Fibroblast of mammary gland (primary cell): ENCODE measurements at places on chromosomes 1 and 21.

- DNase-seq, result peak; percentile 65
These were observed 14.6 kb upstream of the TMEM61 start for GRCh38 chr1:54965624-54966340.

GRCh38 chr1:41611932-41612450, 127.5 kb upstream of the EDN2 start:
- DNase-seq, result no peak

GRCh38 chr1:55445416-55445815, 230.3 kb upstream of the USP24 start:
- no peak for DNase-seq

GRCh38 chr21:42145569-42146272, 73.2 kb upstream of the ABCG1 start:
- peak; percentile 53 for DNase-seq

DNA sequence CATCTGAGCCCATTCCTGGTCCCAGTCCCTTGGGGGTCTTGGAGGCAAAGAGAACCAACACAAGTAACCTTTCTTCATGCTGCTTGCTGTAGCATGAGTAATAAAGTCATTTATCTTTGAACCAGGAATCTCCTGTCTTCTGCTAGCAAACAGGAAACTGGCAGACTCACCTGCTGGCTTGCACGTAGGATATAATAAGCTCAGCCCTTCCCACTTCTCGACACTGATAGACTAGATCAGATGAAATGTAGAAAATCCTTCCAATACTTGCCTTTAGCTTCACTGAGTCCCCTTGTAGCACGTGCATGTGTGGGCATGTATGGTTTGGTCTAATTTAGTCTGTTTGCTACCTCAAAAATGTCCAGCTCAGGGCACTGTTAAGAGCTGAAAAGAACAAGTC, 6.5 kb upstream of the TFF2 start:
- DNase-seq, result no peak

DNA sequence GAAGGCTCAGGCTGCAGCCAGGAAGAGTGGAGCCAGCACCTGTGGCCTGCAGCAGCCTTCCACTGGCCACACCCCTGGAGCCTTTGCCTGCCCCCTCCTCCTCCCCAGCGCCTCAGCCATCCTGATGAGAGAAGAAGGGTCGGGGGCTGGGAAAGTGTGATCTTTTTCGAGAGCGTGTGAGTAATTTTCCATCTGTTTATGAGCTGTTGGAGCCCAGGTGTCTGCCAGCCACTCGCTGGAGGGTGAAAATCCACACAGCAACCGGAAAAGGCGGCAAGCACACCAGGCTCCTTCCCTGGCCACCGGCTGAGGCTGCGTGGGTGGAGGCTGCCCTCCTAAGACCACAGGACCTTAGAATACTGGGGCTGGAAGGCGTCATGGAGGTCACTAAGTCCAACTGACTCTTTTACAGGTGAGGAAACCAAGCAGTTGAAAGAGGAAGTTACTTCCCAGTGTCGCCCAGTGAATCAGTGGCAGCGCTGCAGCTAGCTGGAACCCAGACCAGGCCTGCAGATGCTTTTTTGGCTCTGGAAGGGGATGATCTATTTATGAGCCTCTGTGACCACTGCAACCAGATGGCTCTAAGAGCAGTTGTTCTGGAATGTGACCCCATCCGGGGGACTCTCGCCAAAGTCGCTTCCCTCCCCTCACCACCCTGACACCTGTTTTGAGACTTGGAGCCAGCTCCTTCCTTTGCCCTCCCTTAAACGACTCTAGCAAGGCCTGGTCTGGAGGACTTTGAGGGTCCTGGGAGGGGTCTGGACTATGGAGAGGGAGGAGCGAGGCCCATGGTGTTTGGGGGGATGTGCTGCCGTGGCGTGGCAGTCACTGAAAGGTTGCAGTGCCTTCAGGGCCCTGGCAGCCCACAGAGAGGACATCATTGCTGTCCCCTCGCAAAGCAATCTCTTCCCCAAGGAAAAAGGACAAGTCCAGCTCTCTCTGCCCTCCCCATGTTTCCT, 54.5 kb downstream of the LGR6 start:
- no peak for DNase-seq

DNA sequence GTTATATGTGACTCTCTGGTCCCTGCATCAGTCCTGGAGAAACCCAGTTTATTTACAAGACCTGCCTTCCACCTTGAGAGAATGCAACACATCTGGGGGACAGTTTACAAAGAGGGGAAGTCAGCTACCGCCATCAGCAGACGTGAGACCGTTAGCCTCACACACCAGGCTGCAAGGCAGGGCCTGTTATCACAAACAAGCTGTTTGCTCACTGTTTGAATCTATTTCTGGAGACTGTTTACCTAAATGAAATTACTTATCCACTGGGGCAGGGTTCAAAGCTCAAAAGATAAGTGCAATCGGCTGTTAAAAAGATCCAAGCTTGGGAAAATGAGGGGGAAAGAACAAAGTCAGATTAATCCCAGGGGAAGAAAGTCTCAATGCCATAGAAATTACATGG, 134.4 kb downstream of the ZNF281 start:
- DNase-seq, result no peak

DNA sequence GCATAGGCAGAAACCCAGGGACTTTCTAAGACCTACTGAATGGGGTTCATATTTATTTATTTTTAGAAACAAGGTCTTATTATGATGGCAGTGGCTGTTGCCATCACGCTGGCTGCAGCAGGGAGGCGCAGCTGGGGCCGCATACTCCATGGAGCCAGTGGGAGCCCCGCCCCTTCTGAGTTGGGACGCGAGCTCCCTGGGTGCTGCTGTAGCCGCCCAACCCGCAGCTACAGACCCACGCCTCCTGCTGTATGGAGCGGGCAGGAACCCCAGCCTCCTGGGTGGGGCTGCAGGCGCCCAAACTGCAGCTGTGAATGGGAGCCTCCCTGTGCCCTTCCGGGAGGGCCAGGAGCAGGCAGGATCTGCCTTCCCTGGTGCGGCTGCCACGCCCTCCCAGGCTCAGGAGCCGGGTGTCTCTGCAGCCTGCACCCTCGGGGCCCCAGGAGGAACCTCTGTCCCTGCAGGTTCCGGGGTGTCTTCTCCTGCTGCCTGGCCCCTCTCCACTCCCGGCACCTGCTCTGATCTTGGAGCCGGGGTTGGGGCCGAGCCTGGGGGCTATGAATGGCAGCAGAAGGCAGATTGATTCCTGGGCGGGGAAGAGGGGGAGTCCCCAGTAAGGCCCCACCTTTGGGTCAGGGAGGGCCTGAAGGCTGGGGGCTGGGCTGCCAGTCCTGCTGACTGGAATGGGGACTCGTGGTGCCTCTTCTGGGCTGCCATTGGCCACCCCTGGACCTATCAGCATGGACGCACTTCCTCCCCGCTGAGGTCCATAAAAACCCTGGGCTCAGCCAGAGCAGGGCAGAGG, 66.5 kb upstream of the LRRN2 start:
- no peak for DNase-seq

DNA sequence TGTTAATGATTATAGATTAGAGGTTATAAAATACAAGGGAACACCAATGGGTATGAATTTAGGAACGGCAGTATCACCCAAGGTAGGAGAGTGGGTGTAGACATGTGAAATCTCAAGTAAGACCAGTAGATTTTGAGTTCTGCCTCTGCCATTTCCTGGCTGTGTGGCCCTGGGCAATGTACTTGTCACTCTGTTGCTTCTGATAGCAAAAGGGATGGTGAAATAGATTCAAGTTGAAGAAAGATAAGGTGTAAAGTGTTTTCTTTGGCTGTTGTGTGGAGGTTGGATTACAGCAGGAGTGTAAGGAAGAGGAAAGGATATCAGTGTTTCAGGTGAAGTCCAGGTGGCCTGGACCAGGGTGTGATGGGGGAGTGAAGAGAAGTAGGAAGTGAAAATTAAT, 64.3 kb downstream of the ADSS2 start:
- no peak for DNase-seq

GRCh38 chr21:45150638-45151131, 76.3 kb downstream of the ADARB1 start:
- no peak for DNase-seq

- DNase-seq, result no peak
These were observed 567.1 kb upstream of the ADGRL2 start for GRCh38 chr1:81233591-81233990.

DNA sequence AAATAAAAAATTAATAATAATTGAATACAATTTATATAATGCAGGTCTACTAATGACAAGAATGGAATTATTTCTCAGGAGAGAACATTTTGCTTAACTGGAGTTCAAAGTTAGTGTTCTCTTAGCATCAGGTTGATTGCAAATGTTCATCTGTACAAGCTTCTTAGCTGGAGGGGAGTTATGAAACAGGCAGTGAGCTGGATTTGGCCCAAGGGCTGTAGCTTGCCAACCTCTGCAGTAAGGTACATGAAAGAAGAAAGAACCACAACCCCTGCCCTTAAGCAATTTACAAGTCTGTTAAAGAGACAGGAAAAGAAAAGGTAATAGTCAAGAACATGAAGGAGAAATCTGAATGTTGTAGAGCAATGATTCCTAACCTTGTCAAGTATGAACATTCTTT, 17.0 kb downstream of the LPGAT1 start:
- peak; percentile 54 for DNase-seq

DNA sequence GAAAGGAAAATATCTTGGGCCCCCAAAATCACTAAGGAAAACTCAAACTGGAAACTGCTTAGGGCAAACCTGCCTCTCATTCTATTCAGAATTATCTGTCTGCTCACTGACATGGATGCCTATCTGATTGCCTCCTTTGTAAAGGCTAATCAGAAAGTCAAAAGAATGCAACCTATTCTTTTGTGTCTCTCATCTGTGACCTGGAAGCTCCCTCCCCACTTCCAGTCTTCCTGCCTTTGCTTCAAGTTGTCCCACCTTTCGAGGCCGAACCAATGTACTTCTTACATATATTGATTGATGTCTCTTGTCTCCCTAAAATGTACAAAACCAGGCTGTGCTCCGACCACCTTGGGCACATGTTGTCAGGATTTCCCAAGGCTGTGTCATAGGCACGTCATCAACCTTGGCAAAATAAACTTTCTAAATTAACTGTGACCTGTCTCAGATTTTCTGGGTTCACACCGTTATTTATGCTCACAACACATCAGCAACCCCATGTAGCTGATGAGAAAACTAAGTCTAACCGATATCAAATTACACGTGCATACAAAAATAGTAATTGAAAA, 302.3 kb upstream of the NRIP1 start:
- DNase-seq, result peak; percentile 64

DNA sequence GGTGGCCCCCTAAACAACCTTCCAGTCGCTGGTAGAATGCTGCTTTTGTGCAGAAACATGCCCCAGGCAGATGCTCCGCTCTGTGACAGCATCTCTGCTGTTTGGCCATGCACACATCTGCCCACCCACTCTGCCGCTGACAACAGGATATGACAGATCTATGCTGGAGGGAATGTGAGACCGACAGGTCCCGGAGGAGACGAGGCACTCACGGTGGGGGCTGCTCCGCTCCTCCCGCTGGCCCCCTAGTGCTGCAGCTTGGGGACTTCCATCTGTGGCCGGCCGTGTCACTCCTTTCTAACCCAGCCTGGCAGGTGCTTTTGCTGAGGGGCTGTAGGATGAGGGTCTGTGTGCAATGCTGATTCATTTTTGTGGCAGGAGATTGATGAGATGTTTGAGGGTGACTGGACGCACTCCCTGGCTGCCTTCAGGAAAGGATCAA, 49.1 kb upstream of the DMRTB1 start:
- DNase-seq, result peak; percentile 48

GRCh38 chr21:43305811-43306311, 121.1 kb downstream of the SIK1 start:
- DNase-seq, result no peak

DNA sequence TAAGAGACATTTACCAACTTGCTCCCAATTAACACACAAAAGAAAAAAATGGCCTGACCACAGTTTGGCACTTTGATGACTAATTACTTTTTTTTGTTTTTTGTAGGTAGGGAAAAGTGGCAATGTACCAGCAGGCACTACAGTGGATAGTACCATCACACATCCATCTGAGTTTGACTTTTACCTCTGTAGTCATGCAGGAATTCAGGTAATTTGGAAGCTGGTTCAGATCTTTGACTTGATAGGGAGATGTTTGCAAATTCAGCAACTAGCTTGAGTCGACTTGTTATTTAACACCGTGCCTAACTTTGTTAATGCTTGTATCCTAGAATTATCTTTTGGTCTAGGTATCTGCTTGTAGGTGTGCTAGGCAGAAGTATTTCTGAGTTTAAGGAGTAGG, 33.0 kb upstream of the AGO1 start:
- no peak for DNase-seq

- no peak for DNase-seq
These were observed at the start of gene HES2 for GRCh38 chr1:6419804-6420453. HES2 (minus strand) TSS chr1:6419919; CDS start chr1:6419820, 99 bp downstream.

- peak; percentile 46 for DNase-seq
These were observed 576.1 kb upstream of the ZRANB2 start for GRCh38 chr1:71656902-71657301.

DNA sequence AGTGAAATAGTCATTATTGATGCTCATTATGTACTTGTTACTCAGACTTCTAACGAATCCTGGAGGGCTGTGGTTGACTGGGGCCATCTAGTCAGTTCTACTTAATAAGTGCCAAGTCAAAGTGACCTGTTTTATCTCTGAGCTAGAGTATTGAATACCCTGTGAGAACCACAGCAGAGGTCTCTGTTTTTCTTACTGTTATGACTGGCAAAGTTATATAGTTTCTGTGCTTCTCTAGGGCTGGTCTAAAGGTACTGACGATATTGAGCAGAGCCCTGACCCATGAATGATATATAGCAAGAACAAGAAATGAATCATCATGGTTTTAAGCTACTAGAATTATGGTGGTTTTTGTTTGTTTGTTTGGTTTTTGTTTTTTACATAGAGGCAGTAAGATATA, 555.8 kb downstream of the PLA2G4A start:
- no peak for DNase-seq

GRCh38 chr1:238608144-238608543, 717.4 kb upstream of the ZP4 start:
- DNase-seq, result no peak

DNA sequence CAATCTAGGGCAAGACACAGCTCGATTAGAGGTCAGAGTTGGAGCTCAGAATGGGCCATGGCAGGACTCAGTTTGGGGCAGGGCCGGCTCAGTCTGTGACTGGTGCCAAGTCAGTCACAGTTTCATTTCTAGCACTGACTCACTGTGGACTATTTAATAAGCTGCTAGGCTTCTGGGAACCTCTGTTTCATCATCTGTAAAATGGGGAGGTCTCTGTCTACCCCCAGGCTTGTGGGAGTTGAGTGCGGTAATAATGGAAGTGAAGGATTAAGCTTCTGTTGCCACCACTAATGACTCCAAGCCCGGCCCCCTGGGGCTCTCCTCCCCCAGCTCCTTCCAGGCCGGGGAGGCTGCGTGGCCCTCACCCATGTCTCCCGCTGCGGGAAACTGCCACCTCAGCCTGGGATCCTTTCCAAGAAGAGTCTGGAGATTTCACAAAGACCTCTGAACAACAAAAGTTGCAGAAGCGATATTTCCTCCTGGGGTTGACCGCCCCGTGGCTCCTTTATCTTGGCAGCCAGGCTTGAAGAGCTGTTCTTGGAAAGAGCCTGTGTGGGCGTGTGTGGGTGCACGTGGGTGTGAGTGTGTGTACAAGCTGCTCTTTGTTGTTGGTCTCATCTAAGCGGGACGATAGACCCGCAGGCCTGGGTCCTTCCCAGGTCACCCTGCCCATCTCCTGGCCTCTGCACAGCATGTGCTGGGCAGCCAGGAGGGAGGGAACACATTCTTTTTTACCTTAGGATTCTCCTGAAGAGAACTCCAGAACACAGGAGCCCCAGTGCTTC, 29.1 kb downstream of the KNCN start:
- peak; percentile 83 for DNase-seq
